ENCODE measurements at places on chromosomes 1 and 21.

- no peak for DNase-seq
Observed at GRCh38 chr21:41759214-41759840, 7.5 kb downstream of the RIPK4 start.

DNA sequence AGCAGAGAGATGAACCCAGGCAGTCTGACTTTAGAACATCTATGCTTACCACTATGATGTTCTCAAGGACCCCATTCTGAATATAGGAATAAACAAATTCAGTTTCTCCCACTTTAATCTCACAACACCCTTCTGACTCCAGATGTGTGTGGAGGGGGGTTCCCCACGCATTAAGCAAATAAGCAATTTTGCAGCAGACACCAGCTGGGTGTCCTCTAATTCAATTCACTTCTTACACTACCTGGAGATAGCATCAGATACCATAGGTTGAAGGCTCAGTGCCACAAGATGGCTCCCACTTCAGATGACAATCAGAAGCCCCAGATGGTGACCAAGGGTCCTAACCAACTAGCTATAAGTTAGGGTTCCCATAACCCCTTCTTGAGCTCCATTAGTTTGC is 30.3 kb upstream of the CEP350 start:
- no peak for DNase-seq

DNA sequence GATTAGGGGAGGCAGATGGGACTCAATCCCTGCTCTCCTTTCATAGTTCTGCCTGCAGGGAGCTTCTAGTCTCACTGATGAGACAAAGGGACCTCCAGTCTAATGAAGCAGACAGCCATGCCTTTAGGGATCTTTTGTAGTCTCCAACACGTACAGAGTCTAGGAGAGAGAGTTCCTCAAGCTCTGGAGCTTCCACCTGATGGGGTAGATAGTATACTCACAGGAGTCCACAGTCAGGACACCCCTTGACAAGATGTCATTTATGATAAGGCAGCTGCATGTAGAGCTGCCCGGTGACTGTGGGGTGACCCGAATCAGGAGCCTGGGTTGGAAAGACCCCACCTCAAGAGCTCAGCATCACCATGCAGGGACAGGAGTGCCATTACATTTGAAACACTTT is 55.3 kb upstream of the CNTN2 start:
- no peak for DNase-seq

DNA sequence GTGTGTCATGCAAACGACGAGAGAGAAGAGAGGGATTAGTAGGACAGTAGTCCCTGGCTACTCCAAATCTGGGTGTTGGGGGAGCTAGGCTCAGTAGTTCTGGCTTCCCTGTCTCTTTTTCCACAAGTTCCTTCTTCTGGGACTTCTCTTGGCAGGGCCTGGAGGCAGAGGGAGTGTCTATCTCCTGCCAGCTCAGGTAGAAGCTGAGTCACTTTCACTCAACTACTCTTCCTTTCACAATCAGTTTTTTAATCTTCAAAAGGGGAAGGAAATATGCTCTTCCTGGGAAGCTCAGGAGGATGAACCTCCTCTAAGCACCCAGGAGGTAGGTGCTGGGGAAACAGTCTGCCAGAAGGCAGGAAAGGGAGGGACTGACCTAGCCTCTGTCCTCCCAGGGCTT is 35.2 kb upstream of the MAGOH start:
- no peak for DNase-seq

DNA sequence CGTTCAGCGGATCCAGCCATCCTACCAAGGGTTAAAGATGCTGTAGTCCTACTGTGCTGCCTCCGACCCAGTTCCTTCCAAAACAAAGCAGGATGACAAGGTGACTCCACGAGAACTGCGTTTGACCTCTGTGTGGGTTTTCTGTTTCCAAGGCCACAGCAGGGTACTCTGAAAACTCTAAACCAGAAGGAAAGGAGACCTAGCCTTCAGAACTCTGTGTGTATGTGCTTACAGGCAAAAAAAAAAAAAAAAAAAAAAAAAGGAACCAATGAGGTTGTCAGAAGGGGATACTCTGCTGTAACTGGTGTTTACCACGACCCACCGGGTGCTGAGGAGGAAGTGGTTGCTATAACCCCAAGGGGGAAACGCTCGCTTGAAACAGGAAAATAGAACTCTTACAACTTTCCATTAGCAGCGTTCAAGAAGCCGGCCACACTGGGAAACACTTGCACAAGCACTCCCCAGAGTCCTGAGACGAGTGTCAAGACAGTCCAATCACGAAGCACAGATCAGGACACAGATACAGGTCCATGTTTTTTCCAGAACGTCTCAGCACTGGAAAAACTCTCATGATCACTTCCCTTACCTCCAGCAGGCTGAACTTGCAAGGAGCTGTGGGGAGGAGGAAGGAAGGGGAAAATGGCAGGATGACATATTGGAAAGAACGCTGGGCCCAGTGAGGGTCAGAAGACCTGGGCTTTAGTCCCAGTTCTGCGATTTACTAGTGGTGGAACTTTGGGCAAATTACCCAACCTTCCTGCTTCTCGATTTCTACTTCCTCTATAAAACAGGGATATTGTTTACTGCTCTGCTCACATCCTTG is 64.0 kb downstream of the ITPKB start:
- DNase-seq, result no peak

GRCh38 chr1:233490488-233490887 is 123.4 kb upstream of the KCNK1 start:
- DNase-seq, result no peak

DNA sequence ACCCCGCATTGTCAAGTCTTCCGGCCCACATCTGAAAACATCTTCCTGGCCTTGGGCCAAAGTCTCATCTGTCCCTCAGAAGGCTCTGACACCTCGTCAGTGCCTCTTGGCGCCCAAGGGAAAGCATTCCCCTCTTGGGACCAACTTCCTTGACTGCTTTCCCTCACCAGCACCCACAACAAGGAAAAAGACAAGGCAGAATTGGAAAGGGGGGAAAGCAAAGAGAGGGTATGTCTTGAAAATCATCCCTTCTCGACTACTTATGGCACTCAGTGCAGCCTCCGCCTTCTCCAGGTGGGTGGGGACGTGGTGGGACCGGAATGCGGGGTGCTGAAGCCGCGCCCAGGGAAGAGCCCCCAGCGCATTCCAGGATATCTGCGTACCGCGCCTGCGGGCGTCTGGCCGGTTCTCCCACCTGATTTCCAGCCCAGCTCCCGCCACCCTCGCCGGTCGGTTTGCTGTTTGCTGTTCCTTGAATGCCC is 554 bp upstream of the SLC39A1 start:
- peak; percentile 55 for DNase-seq

- no peak for DNase-seq
Observed at GRCh38 chr21:24197132-24197643, 1410.1 kb downstream of the MRPL39 start.

DNA sequence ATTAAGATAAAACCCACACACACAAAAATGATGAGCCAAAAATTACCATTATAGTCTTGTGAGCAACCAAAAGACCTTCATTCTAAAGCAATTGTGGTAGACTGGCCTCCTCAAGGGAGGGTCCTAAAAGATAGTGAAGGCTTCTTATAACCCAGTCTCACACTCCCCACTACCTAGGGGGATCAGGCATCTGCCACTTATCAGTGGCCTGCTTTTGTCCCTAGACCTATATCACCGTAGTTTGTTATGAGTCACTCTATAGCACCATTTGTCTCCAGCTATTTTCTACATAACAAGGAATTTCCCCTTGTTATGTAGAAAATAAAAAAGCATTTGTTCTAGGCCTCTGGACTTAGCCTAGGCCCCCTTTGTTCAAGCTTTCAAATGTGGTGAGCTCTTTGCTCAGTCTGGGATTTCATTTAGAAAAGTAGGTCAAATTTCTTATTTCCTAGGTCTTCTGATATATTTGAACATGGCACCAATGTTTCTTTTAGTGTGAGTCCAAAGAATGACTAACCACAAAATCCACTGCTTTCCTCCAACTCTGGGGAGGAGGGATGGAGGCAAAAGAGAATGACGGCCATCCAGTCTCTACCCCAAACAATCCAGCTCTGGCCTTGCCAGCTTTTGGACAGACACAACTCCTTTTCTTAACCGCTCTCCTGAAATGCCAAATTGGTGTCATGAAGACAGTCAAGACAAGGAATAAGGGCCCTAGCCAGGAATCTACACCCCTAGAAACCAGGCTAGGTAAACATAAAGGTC is 8.9 kb downstream of the ADAR start:
- DNase-seq, result no peak

DNA sequence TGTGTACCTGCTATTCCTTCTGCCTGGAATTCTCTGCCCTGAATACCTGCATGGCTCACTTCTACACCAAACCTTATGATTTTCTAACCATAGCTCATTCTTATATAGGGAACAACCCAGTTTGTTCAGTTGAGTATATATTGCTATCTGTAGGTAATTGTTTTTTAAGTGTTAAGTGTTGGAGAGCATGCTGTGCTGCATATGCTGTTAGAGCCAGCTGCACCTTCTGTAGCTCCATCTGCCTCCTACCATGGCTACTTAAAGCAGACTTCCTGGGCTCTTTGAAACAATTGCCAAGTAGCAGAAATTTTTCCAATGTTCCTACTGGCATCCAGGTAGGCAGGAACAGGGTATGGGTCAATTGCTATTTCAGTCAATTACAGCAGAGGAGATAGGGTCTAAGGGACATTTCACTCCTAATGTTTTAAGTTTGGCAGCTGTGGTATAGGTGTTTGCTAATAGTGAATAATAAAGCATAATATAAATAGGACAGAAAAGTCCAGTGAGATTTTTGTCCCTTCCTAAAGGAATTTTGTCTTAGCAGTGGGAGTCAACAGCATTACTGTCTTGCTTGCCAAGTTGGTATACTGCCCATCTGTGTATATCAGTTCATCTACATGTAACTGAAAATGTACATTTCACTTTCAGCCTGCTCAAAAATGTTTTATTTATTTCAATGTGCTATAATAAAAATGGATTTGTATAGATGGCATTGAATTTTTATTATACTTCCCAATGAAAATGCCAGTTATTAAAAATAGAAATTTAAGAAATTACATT is 34.0 kb upstream of the C1orf115 start:
- no peak for DNase-seq

DNA sequence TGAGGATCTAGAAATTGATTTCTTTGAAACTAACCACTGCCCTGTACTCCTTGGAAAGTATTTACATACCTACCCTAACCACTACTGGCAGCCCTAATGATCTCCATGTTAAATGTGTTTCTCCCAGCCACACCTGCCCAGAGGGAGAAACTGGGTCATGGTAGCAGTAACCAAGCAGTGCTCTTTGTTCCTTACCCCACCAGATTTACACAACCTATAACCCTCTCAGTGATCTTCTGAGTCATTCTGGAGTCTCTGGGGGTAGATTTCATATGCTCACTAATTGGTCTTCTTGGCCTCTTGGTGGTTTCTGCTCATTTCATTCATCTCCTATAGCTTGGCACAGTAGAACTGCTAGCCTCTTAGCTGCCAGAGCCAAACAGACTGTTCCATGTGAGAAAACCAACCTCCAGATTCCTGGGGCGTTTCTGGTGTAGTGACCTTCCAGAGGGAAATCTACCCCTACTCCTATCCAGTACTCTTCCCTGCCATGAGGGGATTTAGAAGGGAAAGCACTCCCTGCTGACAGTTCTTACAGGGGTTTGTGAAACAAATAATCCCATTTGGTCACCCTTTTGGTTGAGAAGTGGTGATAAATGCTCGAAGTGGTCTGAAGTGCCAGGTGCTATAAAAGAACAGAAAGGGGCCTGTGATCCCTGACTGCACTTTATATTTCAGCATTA is 36.2 kb upstream of the LRIG2 start:
- DNase-seq, result no peak

DNA sequence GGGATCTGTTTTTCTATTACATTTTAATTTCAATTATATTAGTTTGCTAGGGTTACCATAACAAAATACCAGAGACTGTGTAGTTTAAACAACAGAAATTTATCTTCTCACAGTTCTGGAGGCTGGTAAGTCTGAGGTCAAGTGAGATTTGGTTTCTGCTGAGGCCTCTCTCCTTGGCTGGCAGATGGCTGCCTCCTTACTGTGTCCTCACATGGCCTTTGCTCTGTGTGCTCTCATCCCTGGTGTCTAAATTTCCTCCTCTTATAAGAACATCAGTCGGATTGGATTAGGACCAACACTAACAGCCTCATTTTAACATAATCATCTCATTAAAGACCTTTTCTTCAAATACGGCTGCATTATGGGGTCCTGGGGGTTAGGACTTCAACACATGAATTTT is 195.2 kb upstream of the CHODL start:
- DNase-seq, result no peak

- DNase-seq, result no peak
Observed at GRCh38 chr1:100074604-100075395, 57.9 kb downstream of the SASS6 start.

DNA sequence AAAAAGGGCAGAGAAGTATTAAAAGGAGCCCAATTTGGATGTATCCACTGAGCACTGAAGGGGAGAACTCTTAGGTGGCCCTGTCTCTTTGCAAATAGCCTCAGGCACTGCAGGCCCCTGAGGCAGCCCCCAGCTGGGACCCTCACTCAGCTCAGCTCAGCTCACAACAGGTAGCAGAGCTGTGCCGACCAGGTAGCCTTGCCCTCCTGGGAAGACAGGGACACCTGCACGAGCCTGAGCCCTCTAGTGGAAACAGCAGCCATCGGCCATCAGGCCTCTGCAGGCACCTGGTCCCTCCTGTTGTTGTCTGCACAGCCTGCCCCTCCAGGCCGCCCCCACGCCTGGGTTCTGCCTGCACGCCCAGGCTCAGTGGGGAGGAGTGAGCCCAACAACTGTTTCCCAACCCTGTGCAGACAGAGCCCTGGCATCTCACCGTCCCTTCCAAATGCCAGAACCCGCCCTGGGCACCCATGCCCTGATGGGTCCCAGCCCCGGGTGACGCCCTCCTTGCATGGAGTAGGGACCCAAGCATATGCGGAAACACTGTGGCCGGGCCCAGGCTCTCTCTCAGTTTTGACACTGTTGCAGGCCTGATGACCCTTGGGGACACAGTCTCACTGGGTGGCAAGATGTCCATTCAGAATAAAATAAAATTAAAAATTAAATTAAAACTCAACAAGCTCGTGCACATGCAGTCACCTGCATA is 60.0 kb upstream of the AJAP1 start:
- peak; percentile 2 for DNase-seq

GRCh38 chr1:37691497-37692077 is 729 bp upstream of the CDCA8 start:
- DNase-seq, result peak; percentile 7

GRCh38 chr1:61293197-61293596 is 210.8 kb downstream of the NFIA start:
- DNase-seq, result no peak

- no peak for DNase-seq
Observed at GRCh38 chr21:29582855-29583254, 284.1 kb downstream of the BACH1 start.

GRCh38 chr21:43866260-43866629 is 1.2 kb downstream of the AGPAT3 start:
- DNase-seq, result peak; percentile 27

GRCh38 chr1:155003766-155004351 is 1.3 kb downstream of the ZBTB7B start:
- no peak for DNase-seq

All from T47D (cell line).